ENCODE measurements at places on chromosomes 4 and X. TPM values are rescaled to one million over a fixed set of nuclear protein-coding genes. Genes with fewer than 3 reads are reported as not detected.

DNA sequence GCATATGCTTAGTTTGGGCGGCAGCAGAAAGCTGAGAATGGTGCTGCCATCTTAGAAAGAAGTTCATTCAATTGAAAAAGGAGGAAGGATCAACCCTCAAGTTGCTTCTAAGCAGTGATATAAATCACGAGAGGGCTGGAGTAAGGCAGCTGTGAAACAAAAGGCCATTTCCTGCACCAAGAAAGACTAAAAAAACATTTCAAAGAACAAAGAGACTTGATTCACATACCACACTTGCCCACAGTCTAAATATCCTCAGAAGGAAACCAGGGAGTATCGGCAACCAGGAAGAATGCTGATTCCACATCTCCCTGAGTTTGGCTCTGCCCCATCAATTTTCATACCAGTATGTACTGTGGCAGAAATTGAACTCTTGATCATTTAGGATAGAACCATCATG is 240.1 kb downstream of the OPHN1 start:
- no peak for DNase-seq

DNA sequence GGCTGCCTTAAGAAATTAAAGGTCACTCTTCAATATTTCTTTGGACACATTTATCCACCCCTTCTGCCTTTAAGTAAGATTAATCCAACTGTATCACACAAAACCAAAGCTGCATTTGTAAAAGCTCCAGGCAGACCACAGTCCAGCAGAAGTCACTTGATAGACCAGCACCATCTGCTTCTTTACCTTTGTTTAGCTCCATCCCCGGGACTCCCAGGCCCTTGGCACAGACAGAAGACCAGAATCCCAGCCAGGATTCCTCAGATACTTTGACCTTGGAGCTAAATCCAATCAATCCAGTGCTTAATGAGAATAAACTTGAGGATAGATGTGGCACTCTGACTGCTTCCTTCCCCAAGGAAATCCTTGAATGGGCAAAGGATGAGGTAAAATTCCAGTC is 333.1 kb upstream of the RASGEF1B start:
- DNase-seq, result no peak

GRCh38 chr4:104073229-104073628 is 353.4 kb upstream of the TACR3 start:
- DNase-seq, result no peak

DNA sequence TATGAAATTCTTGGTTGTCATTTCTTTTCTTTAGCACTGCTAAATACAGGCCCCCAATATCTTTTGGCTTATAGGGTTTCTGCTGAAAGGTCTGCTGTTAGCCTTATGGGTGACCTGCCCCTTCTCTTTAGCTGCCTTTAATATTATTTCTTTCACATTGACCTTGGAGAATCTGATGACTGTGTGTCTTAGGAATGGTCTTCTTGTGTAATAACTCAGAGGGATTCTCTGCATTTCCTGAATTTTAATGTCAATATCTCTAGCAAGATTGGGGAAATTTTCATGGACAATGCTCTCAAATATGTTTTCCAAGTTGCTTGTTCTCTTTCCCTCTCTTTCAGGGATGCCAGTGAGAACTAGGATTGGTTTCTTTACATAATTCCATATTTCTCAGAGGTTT is 292.4 kb downstream of the SLC7A11 start:
- no peak for DNase-seq

DNA sequence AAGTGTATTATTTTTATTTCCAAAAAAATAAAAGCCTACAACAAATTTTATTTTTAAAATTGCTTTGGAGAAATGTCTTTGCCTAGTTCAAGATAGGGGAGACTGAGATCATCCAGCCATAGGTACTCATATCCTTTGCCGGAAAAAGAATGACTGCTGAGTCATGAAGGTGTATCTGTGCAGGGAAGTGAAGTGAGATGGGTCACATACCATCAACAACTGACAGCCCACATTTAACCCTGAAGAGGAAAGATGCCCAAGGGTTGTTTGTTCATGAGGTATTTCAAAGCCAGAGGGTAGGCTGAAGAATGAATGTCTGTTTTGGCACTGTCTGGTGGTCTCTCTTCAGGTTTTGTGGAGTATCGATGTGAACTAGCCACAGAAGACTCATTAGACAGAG is 106.7 kb upstream of the TTC29 start:
- no peak for DNase-seq

DNA sequence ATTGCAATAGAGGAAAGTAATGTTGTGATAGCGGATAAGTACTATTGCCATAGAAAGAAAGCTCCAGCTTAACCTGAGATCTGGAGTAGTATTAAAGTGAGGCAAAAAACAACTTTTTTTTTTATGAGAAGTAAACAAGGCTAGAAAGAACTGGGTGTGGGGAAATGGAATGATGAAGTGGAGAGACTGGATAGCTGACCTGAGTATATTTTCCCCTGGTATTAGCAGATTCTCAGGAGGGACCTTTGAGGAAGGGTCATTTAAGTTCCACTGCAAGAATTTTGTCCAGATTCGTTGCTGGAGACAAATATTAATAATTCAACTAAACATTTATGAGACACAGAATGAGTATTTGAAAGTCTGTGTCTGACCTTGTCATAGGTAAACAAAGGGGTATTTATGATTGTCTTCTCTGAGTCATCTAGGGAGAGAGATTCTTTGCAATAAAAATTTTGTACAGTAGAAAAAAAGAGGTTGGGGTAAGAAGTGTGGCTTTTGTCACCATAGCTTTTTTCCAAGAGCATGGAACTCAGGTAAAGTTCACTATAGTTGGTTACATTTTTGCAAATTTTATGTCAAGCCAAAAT is 2095.9 kb downstream of the ARAP2 start:
- no peak for DNase-seq

DNA sequence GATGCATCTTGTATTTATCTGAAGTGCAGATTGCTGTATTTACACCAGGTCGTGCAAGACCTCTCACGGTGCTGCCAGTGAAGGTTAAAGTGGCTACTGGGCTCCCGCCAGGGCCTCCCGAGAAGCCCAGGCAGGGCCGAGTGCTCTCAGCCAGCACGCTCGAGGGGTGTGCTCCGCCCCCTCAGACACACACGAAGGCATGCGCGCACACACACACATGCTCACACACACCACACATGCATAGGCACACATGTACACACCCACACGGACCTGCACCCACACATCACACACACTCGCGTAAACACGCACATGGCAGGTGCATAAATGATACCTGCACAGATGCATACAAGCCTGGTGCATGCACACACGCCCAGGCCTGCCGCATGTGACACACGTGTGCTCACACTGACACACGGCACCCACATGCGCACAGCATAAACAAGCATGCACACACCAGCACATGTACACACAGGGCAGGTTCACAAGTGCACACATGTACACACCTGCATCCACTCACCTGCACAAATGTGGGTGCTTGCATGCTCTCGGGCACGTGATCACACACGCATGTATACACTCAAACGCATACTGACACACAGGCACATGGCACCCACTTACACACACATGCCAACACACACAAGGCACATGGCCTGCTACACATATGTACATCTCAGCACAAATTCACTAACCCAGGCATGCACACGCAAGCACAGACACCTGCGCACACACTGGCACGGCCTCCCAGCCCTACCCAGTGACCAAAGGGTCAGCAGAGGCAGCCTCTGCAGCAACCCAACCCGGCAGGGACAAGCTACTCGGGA is 71.6 kb downstream of the FAM53A start:
- DNase-seq, result no peak

CTAG1B gene
- not detected for total RNA-seq

DNA sequence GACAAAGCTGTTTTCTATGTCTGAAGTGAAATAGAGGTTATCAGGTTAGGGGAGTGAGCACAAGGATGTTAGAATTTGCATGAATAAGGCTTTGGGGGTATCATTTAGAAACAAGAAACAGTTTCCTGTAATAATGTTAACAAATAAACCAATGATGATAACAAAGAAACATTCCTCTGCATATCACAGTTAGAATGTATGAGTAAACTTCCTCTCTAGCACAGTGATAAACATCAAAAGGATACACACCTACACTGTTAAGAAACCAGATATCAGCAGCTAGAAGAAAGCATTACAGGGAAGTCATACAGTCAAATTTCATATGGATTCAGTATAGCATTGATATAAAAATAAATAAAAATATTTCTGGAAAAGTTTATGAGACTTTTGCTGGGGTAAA is 340.0 kb upstream of the MAGEB16 start:
- DNase-seq, result no peak

- DNase-seq, result peak; percentile 26
Measured at GRCh38 chr4:21780148-21780547, 168.4 kb downstream of the KCNIP4 start.

DNA sequence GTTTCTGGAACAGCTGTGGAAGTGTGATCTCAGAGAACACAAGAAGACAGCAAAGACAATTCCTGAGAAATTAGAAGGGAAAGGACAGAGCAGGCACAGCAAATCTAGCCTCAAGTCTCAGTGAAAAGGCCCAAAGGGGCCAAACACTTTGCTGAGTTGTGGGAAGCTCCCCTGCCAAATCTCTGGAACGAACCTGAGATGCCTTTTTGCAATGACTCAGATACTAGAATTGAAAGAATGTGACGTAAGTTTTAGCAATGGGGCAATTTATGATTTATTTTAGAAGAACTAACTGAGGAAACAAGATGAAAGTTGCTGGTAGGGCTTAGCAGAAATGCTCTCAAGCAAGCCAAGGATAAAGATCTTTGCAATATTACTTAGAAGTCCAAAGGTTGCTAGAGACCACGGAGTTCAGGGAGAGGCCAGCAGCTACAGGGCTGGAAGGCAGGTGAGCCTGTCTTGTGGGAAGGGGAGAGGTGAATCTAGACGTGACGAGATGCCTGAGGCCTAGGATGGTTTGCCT is 92.8 kb downstream of the AMELX start:
- peak; percentile 19 for DNase-seq

NPY1R gene
- total RNA-seq, result 6.9 TPM

TSPAN6 gene
- 70.6 TPM for total RNA-seq

DNA sequence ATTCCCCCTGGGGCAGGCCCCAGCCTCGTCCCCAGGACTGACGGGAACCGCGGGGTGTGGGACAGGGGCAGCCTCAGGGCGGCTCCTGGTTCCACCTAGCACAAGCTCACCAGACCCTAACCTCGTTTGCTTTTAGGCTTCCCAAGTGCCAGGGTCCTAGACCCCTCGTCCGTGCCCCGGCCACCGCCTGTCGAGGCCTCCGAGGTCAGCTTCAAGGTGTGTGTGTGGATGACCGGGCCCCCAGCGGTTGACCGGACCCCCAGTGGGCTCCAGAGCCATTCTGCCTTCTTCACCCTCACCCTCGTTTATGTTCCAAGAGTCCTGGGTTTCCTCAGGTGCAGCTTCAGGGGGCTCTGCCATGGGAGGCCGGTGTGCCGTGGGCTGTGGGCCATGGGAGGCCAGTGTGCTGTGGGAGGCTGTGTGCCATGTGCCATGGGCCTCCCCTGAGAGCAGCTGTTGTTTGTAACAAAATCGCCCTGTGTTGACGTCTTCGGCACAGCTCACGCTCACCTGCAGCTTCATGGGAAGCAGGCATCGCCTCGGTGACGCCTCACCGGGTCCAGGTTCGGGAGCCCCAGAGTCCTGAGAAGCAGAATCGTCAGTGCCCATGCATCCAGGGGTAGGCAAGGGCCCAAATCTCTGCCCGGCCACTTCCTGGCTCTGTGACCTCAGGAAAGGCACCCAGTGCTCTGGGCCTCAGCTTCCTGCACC is 43.0 kb upstream of the HMX1 start:
- no peak for DNase-seq

SLC25A53 gene
- total RNA-seq, result 5.9 TPM

GRCh38 chr4:87390551-87390890 is 467 bp downstream of the HSD17B11 start:
- DNase-seq, result no peak

CDX4 gene
- total RNA-seq, result not detected

DNA sequence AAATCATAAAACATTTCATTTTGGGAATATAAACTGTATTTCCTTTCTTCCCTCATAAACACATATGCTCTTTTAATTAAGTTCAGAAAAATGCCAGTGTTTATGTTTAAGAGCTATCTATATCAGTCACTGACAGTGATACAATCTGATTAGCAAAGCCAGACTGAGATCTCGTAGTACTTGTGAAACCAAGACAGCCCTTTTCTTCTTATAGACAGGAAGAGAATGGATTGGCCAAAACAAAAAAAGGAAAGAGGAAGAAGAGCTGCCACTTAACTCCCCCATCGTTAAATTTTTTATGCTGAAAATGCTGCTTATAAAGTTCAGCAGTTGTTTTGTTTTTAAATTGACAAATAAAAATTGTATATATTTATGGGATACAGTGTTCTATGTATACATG is 87.4 kb downstream of the PLAC1 start:
- DNase-seq, result no peak

- DNase-seq, result peak; percentile 53
Measured at GRCh38 chrX:40158036-40158706, 60.4 kb upstream of the BCOR start.

GRCh38 chrX:107565931-107566603 is 62.2 kb upstream of the PRPS1 start:
- DNase-seq, result peak; percentile 11

- DNase-seq, result no peak
Measured at GRCh38 chr4:103002551-103002950, 17.0 kb downstream of the SLC9B1 start.

GRCh38 chrX:112766774-112767173 is 73.9 kb downstream of the AMOT start:
- DNase-seq, result no peak

DNA sequence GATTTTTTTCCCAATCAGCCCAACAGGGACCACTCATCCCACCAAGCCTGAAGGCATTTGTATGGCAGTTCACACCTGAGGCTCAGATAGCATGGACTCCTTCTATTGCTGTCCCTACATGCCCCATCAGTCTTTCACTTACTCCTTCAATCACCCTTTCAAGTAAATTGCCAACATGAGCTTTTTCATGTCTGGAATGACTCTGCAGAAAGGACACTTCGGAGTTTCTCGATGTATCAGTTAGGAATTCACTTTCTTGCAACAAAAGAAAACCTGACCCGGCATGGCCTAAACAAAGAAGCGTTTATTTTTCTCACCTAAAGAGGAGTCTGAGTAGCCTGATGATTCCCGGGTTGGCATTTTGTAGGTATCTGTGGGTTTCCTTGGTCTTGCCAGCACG is 38.6 kb downstream of the RXFP1 start:
- no peak for DNase-seq

STK32B gene
- not detected for total RNA-seq

- no peak for DNase-seq
Measured at GRCh38 chrX:106437407-106437806, 174.4 kb upstream of the RADX start.

SHROOM3 gene
- total RNA-seq, result 114 TPM

DNA sequence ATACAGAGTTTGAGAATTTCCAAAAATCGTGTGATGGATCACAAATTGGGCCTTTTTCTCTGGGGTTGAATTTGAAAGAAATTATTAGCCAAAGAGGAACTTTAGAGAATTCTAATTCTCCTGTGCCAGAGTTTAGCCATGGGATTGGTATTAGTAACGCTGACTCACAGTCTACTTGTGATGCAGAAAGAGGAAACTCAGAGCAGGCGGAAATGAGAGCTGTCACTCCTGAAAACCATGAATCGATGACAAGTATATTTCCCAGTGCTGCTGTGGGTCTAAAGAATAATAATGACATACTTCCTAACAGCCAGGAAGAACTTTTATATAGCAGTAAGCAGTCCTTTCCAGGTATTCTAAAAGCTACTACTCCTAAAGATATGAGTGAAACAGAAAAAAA is 64.9 kb downstream of the N4BP2 start:
- DNase-seq, result peak; percentile 19

GRCh38 chr4:2060611-2061185 is 1.6 kb downstream of the NAT8L start:
- no peak for DNase-seq

- DNase-seq, result no peak
Measured at GRCh38 chr4:2798399-2799223, 5.7 kb downstream of the SH3BP2 start.

- DNase-seq, result no peak
Measured at GRCh38 chrX:71236836-71237235, 13.8 kb downstream of the GJB1 start.
